Fibroblast of skin of abdomen (primary cell): ENCODE measurements at places on chromosomes 3 and 15.

DNA sequence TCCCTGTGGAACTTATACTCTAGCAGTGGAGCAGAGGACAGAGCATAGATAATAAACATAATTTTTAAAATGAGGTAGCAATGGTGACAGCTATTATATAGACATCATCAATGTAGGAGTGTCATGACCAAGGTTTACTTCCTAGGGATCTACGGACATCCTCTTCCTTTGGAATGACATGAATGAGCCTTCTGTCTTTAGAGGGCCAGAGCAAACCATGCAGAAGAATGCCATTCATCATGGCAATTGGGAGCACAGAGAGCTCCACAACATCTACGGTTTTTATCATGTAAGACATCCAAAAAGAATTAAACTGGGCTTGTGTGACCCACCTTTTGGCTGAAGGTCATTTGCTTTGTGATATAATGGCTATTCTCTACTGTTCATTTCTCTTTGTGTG lies 30.1 kb upstream of the CAPN3 start:
- DNase-seq: no peak

- no peak for DNase-seq
These were observed 32.3 kb upstream of the SEMA3F start for GRCh38 chr3:50122661-50123391.

- DNase-seq: no peak
These were observed 8.0 kb downstream of the MBNL1 start for GRCh38 chr3:152276681-152277080.

GRCh38 chr3:3305084-3305483 lies 125.6 kb upstream of the CRBN start:
- peak; percentile 18 for DNase-seq

- no peak for DNase-seq
These were observed 15.0 kb downstream of the SCG5 start for GRCh38 chr15:32656496-32656895.
